ENCODE measurements at places on chromosomes 7 and 10.

- no peak for DNase-seq
These were observed 724.2 kb downstream of the GATA3 start for GRCh38 chr10:8778713-8779112.

DNA sequence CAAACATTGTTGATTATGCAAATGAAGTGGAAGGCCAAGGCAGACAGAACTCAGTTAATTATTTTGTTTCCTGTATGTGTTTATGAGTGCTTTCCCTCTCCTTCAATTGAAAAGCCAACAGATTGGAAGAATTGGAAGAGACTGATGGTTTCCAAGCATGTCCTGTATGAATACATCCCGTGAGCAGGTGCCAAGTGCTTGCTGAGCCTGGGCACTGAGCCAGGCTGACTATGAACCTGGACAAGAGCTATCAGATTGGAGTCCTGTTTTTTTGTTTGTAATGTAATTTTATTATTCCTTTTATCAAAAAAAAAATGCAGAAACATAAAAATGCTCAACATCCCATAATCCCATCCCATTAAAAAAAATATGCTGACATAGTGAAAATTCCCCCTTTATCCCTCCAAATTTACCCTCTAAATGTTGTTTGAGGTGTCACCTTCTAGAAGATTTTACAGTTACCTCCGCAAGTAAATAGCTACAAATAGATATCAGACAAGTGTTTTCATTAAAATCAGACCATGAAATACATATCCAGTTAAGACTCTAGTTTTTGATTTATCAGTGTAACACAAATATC lies 449.5 kb downstream of the GRID1 start:
- no peak for DNase-seq

- DNase-seq, result no peak
These were observed at the start of gene HOXA9 for GRCh38 chr7:27165089-27165995. TSS of gene HOXA9 (minus strand) at chr7:27165537. CDS start at chr7:27165457, 80 bp downstream.

GRCh38 chr10:91953600-91954160 lies 30.1 kb downstream of the BTAF1 start:
- DNase-seq, result no peak

DNA sequence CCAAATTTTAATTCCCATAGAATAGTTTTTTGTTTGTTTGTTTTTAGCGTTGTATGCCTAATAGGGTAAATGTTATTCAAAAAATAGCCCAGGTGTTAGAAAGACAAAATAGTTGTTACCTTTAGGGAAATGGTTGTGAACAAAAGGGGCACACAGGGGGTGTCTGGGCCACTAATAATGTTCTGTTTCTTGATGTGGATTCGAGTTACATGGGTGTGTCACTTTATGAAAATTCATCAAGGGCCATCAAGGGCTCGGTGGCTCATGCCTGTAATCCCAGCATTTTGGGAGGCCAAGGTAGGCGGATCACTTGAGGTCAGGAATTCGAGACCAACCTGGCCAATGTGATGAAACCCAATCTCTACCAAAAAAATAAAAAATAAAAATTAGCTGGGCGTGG lies 531.8 kb upstream of the C7orf33 start:
- DNase-seq, result no peak
